ENCODE measurements at places on chromosomes 16 and 17.
A peak's percentile ranks its signal among the peaks of the same experiment; 100 is the strongest.

- DNase-seq = no peak
Observed at GRCh38 chr17:37081287-37081686, 132.5 kb downstream of the AATF start.

DNA sequence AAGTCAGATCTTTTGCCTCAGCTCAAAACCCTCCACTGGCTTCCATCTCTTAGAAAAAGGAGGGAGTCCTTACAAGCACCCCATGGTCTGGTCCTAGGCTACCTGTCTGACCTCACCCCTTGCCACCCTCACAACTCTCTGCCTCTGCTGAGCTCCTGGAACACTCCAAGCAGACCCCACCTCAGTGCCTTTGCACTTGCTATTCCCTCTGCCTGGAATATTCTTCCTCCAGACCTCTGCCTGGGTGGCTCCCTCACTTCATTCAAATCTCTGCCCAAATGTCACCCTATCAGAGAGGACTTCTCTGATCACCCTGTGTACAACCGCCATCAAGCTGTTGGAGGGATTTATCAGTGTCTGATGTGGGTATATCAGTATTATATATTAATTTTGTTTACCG, 37.4 kb downstream of the PMFBP1 start:
- no peak for DNase-seq

DNA sequence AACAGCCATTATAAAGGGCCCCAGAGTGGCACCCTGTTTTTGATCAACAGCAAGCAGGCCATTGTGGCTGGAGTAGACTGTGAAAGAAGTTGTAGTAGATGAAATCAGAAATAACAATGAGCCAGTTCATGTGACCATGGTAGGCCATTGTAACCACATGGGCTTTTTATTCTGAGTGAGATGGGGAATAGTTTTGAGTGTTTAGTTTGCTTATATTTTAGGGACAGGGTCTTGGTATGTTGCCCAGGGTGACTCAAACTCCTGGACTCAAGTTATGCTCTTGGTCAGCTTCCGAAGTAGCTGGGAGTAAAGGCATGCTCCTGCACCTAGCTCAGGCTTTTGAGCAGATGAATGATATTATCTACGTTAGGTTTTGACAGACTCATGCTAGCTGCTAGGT, 12.0 kb downstream of the CBFB start:
- no peak for DNase-seq

GRCh38 chr17:36679815-36680467, 78.6 kb downstream of the MRM1 start:
- no peak for DNase-seq

GRCh38 chr16:57475711-57476339, 10.5 kb downstream of the DOK4 start:
- DNase-seq = peak; percentile 92

DNA sequence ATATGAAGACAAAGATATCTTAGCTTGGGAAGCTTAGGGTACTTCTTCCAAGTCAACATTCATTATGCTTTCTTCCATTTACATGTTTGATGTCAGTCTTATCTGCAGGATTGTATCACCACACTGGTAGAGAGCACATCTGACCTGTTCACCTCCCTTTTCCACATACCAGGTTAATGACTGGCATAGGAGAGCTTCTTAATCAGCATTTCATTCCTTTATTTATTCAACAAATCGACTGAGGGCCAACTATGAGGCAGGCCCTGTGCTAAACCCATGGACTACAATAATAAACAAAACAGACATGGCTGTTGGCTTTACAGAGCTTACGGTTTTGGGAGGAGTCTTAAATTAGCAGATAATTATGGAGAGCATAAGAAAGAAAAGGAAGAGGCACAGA, 378.1 kb upstream of the CDH11 start:
- DNase-seq = no peak

DNA sequence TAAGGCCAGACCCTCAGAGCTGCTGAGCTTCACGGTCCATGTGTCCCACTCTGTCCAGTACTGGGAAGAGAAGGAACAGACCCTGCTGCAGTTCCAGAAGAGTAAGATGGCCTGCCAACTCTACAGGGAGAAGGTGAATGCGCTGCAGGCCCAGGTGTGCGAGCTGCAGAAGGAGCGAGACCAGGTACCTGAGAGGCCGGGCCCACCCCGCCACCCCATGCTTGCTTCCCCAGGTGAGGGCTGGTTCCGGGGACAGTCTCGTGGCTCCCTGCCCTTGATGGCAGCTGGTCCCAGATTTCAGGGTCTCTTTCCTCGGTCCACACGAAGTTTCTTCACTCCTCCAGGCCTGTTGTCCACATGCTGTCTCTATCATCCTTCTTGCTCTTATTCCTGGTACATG, 20.9 kb downstream of the CARD14 start:
- DNase-seq = no peak

- DNase-seq = peak; percentile 61
Observed at GRCh38 chr16:20300312-20301097, 26.8 kb downstream of the GP2 start.

DNA sequence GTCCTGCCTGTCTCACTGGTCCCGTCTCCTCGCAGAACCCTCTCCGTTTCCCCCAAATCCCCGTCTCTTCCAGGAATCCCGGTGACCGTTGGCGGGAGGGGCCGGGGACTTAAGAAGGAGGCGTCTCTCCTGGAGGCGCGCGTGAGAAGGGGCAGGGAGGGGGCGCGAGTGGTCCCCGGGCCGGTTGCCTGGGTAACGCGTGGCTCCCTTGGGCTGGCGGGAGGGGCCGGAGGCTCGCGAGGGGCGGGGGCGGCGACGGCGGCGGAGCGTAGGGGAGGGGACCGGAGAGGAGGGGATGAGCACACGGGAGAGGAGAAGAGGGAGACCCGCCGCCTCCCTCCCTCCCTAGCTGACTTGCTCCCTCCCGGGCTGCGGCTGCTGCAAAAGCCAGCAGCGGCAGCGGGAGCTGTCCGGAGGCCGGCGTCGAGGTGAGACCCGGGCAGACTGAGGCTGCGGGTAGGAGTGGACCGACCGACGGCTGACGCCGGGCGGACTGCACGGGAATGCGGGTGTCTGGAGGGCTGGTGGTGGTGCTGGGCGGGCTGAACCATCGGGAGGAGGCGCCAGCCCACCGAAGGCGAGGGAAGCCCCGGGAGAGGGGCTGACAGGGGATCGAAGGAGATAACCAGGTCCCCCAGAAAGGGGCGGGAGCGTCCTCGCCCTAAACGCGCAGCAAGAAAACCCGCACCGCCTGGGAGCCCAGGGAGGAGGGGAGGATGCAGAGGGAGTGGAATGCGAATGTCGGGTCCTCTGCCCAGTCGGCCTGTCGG, at the start of gene PRRT2:
Gene PRRT2, plus strand, starts transcription at position 298 of the 770 bp plus-strand sequence. CDS start 862 bp downstream, outside the sequence.
- no peak for DNase-seq

- DNase-seq = no peak
Observed at GRCh38 chr16:52309446-52310416, 237.2 kb downstream of the TOX3 start.

DNA sequence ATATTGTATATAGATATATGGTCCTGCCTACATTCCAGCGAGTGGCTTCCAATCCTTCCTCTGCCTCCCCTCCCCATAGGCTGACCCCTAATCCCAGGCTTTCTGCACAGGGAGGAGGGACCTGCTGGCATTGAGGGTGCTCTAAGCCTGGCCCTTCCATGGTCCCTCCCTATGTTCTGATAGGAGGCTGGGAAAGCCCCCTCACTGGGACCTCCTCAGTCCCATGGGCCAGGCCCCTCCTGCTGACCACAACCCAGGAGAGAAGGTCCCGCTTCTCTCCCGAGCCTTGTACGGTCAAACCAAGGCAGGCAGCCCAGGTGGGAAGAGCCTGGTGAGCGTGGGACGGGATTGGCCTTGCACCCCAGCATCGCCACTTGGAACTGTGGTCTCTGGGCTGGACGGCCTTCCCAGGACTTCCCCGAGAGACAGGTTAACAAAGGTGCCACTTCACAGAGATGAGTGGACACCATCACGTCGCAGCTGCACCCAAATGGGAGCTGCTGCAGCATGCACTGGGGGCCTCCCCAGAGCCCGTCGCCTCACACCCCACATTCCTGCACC, 859 bp downstream of the ALDH3A1 start:
- no peak for DNase-seq

All from activated CD4-positive, alpha-beta T cell treated with anti-CD3 and anti-CD28 coated beads, Interleukin-2, Interleukin-4, amounts not matched to agents 100 ng/mL and 50 ng/mL, durations not matched to agents 16 hours and 8 hours (primary cell).